ENCODE measurements at places on chromosomes 12 and 14.

DNA sequence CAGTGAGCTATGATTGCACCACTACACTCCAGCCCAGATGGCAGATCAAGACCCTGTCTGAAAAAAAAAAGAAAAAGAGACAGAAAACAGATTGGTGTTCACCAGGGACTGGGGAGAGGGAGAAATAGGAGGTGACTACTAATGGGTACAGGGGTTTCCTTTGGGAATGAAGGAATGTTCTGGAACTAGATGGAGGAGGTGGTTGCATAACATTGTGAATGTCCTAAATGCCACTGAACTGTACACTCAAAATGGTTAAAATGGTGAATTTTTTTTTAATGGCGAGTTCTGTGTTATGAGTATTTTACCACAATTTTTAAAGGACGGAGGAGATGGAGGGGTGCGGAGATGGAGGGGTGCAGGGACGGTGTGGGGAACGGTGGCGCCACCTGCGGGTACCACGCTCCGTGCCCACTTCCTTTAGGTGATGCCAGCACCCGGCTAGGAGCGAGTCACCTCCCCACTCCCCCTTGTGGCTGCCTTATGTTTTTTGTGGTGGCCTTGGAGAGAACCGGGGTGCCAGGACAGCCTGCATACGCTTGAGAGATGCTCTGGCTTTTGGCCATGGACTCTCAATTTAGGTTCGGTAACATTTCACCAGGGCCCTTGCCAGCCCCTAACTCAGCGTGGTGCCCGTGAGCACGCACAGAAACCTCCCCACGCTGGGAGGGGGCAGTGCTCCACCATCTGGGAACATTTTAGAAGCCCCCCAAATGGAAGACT is 16.1 kb downstream of the UBC start:
- no peak for DNase-seq

GRCh38 chr12:2035431-2036055 is 17.2 kb upstream of the CACNA1C start:
- no peak for DNase-seq

- no peak for DNase-seq
Measured at GRCh38 chr12:12723149-12723680, 6.0 kb downstream of the CDKN1B start.

DNA sequence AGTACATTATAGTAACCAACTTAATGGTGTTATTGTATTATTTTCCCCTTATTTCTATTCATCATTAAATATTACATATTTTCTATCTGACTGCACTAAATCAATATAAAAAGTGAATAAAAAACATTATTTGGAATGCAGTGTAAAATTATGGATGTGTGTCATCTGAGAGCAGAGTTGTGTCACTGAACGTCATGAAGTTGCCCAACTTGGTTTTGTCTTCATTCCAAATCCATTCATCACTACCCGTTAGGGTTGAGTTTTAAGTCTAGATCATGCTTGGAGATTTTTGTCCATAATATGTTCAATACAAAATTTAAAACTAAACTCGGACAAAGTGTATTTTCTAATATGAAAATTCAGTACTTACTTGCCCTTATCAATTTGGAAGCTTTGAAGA is 16.1 kb downstream of the KLRF1 start:
- DNase-seq = no peak

DNA sequence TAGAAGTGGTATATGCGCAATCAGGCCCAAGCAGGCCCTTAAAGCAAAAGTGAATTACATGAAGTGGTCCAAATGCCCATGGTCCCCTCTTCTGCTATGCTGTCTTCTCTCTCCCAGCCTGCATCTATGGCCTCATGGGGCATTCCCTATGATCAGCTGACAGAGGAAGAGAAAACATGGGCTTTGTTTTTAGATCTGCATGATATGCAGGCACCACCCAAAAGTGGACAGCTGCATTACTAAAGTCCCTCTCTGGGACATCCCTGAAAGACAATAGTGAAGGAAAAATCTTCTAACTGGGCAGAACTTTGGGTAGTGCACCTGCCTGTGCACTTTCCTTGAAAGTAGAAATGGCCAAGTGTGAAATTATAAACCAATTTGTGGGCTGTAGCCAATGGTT is 145.2 kb upstream of the ARID2 start:
- no peak for DNase-seq

DNA sequence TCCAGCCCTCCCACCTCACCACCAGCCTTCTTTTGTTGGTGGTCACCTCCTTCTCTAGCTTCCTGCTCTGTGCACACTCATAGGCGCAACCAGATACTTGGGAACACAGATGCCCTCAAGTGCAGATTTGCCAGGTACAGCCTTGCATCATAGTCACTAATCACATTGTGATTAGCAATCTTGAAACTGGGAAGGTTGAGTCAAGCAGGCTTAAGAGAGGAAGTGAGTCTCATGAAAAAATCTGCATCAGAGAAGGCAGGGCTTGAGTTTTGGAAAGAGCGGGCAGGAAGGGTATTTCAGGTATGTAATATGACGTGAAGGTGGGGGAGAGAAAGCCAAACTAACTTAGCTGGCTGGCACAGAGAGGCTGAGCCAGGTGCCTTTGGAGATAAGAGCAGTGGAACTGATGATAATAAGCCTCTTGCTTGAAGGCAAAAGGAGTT is 2.7 kb upstream of the RABGGTA start:
- no peak for DNase-seq

GRCh38 chr14:101520621-101521472 is 40.4 kb upstream of the DIO3 start:
- no peak for DNase-seq

DNA sequence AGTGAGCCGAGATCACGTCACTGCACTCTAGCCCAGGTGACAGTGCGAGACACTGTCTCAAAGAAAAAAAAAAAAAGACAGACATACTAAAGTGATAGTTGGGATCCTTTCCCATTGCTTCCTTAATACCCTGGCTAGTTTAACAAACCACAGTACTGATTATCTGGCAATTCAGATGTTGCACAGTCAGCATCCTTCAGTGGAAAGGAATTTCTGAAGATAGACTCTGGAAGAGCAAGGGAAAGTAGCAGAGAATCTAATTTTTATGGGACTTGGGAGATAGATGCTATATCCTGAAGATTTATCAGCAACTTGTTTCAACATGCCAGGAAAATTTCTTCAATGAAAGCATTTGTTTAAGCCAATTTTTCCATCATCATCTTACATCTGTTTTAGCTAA is 6.5 kb upstream of the PPFIBP1 start:
- DNase-seq = no peak

DNA sequence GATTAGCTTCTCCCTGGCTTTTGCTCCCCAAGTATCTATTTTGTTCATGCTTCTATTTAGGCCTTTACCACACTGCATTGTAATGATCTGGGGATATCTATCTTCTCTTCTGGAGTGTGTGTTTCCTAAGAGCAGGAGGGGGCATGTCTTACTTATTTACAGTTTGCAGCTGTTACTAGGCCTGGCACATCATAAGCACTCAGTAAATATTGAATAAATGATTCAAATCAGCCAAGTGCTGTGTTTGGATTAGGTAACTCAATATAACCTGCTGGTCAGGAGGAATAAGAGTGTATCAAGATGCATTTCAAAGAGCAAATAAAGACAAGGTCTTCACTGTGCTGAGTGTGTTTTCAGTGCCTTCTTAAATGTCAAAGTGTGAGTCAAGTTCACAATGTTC is 186.1 kb downstream of the FOXG1 start:
- DNase-seq = no peak

GRCh38 chr12:62291864-62292760 is 31.9 kb downstream of the USP15 start:
- no peak for DNase-seq

GRCh38 chr14:32938719-32939253 is at the start of gene NPAS3:
NPAS3 (plus strand) TSS chr14:32938879.
- no peak for DNase-seq

- DNase-seq = no peak
Measured at GRCh38 chr12:42483521-42483790, 106.1 kb downstream of the PRICKLE1 start.

GRCh38 chr12:6263931-6264330 is 46.6 kb upstream of the PLEKHG6 start:
- no peak for DNase-seq

GRCh38 chr14:51723990-51724389 is 72.3 kb downstream of the FRMD6 start:
- DNase-seq = no peak

- no peak for DNase-seq
Measured at GRCh38 chr12:67540920-67541624, 107.5 kb upstream of the DYRK2 start.

DNA sequence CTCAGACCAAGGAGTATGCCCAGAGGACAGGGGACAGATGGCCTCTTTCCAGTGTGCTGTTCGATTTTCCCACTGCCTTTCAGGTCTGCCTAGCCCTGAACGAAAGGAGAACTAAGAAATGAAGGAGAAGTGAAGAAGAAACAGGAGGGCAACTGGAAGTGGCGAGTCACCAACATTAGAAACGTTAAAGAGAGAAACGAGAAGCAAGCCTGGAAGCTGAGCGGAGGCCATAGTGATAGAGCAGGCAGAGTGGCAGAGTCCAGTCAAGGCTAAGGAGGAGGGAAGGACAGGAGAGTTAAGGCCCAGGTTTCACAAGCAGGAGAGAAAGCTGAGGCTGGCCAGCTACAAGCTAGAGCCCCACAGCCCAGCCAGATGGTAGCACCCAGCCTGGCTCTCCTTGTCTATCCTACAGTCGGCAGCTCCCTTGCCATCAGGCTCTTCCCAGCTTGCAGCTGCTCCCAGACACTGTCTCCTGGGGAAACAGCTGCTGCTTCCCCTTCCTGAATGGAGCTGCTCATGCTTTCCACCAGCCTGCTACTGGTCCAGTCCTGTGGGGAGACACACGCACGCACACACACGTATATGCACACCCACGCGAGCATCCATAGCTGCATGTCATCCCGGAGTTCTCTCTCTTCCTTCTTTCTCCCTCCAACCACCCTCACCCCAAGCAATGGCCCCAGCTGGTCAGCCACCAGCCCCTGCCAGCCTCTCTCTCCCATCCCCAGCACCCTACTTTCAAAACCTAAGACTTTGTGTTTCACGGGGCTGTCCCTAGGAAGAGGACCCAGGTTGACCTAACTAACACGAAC is 139.7 kb upstream of the CCND2 start:
- DNase-seq = peak; percentile 37

GRCh38 chr14:64721899-64722298 is 17.7 kb downstream of the PLEKHG3 start:
- DNase-seq = no peak

DNA sequence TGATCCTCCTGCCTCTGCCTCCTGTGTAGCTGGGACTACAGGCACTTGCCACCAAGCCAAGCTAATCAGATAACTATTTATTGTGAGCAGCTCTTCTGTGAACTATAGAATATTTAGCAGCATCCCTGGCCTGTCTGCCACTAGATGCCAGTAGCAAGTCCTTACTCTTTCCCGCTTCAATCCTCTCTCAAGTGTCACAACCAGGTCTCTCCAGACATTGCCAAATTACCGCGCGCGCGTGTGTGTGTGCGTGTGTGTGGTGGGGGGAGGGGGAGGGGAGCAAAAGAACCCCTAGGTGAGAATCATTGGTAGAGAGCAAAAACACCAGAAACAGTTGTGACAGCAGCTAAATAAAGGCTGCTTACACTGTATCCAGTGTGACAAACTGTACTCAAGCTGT is 49.9 kb downstream of the PPP2R5E start:
- DNase-seq = no peak

DNA sequence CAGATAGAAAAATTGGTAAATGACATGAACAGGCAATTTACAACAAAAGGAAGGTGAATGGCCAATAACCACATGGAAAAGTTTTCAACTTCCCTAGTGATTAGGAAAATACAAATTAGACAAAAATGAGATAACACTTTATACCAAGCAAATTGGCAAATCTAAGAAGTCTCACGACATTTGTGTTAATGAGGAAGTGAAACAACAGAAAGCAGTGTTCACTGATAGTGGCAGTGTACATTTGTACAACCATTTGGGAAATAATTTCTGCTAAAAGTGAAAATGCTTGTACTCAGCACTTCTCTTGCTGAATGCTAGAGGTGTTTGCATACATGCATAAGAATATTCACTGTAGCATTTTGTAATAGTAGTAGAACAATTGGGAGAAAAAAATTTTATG is 126.6 kb downstream of the LLPH start:
- no peak for DNase-seq

GRCh38 chr12:108650083-108650482 is 16.4 kb upstream of the SELPLG start:
- no peak for DNase-seq

DNA sequence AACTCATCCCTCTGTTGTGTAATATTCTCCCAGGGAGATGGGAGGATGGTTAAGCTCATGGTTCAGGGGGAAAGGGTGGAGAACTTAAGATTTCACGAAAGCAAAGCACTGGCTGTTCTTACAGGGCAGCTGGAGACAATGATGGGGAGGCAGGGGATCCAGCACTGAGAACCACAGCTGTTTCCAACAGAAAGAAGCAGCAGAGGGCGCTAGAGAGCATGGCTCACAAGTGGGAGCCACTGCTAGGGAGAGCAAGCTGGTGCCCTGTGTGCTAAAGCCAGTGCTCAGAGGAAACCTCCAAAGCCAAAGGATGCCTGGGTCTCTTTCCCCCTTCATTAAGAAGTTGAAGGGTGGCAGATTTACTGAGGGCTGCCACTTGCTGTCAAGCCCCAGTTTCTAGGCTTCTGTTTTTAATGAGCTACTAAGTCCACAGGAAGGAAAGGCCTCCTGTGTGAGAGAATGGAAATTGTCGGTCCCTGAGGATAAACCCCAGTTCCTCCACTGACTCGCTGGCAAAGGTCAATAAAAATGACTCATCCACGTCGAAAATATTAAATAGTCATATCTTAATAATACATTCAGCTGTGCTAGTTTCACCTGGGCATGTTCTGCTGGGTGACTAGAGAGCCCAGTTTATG is 199.7 kb downstream of the ANO2 start:
- peak; percentile 78 for DNase-seq

- DNase-seq = no peak
Measured at GRCh38 chr14:56002876-56003625, 115.2 kb upstream of the PELI2 start.

DNA sequence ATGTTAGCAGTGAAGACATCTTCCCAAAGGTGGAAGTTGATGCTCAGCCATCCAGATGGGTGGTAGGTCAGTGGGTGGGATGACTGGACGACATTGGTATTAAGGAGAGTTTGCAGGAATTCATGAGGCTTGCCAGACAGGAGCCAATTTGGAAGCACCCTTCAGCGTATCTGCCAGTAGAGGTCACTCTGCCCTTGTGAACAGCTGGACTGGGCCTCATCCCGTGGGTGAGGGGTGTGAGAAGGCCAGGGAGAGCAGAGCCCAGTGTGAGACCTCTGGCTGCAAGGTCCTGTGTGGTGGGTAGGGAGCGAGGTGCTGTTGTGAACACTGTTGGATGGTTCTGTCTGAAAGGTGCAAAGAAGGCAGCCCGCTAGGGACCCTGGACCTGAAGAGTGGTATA is 37.7 kb downstream of the SLC5A8 start:
- no peak for DNase-seq

- no peak for DNase-seq
Measured at GRCh38 chr14:75274899-75275569, 3.6 kb upstream of the FOS start.

DNA sequence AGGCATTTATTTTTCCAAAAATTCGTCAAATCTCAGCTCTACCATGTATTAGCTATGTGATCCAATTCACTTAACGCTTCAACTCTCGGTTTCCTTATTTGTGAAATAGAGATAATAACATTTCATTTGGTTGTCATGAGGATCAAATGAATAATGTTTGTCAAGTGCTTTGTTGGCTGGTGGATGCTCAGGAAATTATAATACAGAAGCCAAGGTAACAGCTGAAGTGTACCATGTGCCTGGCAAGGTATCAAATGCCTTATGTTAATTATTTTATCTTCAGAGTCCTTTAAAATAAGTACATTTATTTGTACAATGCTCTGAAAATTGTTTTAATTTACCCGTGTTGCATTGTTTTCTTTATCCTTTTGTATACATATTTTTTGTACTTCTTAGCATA is 6.1 kb upstream of the PRKCH start:
- DNase-seq = no peak

GRCh38 chr12:46404733-46405132 is 32.2 kb upstream of the SLC38A2 start:
- no peak for DNase-seq

Measured in type B pancreatic cell (in vitro differentiated cells).